ENCODE measurements at places on chromosomes 16 and 17.

DNA sequence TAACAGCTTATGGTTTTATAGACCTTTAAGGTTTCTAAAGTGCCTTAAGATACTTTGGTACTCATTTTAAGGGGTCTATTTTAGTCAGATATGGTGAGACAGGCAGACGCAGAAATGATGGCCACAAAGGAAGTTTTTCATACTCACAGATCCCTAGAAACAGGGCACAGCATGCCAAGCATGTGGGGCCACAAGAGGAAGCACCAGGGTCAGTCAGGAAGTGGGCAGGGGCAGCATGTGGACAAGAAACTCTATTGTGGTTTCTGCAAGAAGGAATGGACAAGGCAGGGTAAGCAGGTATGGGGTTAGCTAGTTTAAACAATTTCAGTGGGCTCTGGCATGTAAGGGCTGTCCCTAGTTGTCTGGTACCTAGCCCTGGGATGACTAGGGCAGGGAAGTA, 8.5 kb downstream of the EFCAB3 start:
- DNase-seq, result no peak

- DNase-seq, result no peak
Observed at GRCh38 chr17:2445638-2446037, 44.8 kb upstream of the MNT start.

- no peak for DNase-seq
Observed at GRCh38 chr16:29849505-29849904, 13.5 kb downstream of the CDIPT start.

- DNase-seq, result no peak
Observed at GRCh38 chr17:77645072-77646045, 313.1 kb upstream of the TNRC6C start.

- peak; percentile 90 for DNase-seq
Observed at GRCh38 chr17:42964161-42964932, at the start of gene AARSD1. TSS of gene AARSD1 (minus strand) at chr17:42964454. CDS start at chr17:42964440, 14 bp downstream.

DNA sequence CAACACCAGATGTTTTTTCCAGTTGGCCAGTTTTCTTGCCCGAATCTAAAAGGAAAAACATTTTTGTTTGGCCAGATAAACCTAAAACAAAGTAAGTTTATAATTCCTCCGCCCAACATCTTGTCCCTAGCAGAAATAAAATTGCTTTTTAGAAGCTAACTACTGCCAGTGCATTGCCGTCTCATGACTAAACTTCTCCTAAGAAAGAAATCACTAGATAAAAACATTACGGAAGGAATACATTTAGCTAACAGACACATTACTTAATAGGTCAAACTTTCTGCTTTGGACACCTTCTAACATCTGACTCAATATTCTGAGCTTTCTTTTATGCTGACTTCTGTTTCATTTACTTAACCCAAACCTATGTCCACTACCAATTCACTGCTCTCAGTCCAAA, 36.2 kb downstream of the FBXL20 start:
- DNase-seq, result no peak

DNA sequence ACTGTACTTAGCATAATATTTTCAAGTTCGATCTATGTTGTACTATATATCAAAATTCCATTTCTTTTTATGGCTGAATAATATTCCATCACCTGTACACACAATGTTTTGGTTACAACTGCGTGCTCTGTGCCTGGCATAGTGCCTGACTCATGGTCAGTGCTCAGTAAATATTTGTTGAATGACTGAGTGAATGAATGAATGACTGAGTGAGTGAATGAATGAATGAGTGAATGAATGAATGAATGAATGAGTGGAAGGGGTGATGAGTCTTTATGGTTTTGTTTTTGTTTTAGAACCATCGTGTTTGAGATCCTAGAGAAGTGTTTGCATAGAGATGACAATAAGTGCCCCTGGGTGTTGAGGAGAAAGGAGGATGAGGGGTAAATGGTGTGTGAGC, 155.3 kb downstream of the MRM1 start:
- no peak for DNase-seq

GRCh38 chr17:44247440-44247841, 20.5 kb downstream of the SLC4A1 start:
- DNase-seq, result no peak

GRCh38 chr17:51004249-51004648, 116.4 kb downstream of the SPAG9 start:
- no peak for DNase-seq

DNA sequence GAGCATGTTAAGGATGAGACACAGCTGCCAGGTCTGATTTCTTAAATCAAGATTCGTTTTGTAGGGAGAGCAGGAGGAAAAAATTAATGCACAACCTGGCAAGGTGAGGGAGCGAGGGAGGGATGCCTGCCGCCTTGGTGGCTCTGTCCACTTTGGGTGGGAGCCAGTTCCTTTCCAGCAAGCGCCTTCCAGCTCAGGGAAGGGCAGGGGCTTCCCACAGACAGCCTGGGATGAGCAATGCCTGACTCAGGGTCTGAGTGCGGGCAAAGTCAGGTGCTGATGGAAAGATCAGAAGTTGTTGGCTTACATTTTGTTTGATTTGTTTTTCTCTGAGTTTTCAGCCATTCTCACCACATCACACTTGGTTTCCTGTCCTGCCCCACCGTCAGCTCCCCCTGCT, 220.7 kb downstream of the ENGASE start:
- no peak for DNase-seq

GRCh38 chr17:64300699-64300965, 37.6 kb upstream of the TEX2 start:
- DNase-seq, result no peak

DNA sequence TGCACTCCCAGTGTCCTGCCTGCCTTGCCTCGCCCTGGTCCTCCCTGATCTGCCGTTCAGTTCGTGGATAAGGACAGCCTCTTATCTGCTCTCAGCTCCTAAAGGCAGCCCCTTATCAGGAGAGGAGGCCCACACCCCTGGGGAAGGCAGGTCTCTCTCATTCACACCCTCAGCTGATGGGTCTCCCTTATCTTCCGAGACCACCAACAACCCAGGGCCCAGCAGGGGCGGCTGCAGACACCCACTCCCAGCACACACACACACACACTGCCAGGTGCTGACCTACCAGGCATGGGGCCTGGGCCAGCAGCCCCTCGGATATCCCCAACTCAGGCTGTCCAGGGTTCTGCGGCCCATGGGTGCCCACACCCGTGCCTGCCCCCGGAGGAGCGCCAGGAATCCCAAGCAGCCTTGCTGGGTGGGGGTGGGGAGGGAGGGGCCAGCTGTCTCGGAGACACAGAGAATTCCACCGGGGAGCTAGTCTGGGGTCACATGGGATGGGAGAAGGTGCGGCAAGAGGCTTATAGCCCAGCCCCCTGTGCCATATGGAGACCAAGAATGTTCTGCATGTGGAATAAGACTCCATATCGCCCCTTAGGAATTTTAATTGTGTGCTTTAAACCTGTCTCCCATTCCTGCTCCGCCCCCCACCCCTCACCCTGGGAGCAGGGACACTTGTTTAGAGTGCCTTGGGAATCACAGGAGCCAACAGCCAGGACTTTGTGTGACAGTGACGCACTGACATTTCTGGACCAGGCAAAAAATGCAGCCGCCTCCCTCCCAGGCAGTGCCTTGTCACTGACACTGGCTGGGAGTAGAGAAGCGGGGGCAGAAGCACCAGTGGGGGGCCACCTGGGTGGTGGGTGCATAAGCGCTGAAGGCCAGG, 41.9 kb upstream of the EMP2 start:
- DNase-seq, result no peak

DNA sequence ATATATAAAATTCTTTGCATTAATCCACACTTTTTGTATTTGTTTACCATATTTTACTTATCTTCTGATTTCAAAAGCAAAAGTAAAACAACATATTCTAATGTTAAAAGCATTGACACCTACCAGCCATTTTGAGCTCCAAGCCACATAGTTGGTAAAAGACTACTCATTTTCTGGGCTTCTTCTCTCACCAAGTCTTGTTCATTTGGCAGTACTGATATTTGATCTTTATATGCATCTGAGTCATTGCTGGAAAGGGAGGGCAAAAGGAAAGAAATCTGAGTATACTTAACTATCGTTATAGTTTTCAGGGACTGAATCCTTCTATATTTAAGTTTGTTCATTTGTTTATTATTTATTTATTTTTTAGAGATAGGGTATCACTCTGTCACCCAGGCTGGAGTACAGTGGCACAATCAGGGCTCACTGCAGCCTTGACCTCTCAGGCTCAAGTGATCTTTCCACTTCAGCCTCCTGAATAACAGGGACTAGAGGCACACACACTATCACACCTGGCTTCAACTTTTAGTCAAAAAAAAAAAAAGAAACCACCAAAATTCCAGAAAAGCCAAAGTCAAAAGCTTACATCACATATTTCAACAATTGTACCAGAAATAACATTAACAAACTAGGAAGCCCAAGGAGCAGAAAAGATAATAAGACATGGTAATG, 121.0 kb upstream of the TOB1 start:
- peak; percentile 2 for DNase-seq

- DNase-seq, result peak; percentile 37
Observed at GRCh38 chr16:30351586-30352419, 3.3 kb downstream of the CD2BP2 start.

- DNase-seq, result no peak
Observed at GRCh38 chr17:50180620-50181019, 14.8 kb downstream of the SGCA start.

DNA sequence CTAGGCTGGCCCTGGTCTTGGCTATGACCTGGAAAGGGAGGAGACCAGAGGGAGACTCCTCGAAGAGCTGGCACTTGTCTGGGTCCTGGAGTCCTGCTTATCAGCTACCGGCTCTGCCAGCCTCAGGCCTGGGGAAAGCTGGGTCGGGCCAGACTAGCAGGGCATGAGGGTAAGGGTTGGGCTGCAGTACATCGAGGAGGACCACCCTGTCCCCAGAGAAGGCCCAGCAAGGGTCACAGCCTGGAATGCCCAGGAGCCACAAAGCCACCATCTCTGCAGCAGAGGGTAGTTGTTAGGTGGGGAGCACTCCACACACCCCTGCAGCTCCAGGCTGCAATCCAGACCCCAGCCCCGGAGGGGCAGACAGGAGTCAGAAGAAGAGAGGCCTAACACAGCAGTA, 54.0 kb downstream of the SLC6A2 start:
- DNase-seq, result no peak

- DNase-seq, result no peak
Observed at GRCh38 chr17:78278139-78278741, 46.8 kb downstream of the TMEM235 start.

- DNase-seq, result no peak
Observed at GRCh38 chr16:89358030-89359005, 132.0 kb downstream of the ANKRD11 start.

GRCh38 chr17:39653662-39654331, 11.4 kb upstream of the TCAP start:
- DNase-seq, result no peak

DNA sequence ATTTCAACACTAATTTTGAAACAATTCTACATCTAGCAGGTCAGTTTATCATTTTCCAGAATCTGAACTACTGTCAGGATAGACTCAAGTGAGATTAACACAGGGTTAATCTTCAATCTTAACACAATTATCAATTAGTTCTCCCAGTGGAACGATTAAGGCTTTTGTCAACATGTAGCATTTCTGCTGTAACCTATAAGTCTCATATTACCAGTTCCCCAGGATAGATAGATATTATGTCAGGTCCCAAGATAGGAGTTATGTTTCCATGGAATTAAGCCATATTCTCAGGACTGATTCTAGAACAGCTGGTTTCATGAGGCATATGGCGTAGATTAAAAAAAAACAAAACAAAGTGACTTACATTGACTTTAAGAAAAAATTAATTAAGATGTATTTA, 4.4 kb upstream of the FBF1 start:
- no peak for DNase-seq

- DNase-seq, result peak; percentile 71
Observed at GRCh38 chr17:65936013-65936412, 255.9 kb downstream of the CEP112 start.

DNA sequence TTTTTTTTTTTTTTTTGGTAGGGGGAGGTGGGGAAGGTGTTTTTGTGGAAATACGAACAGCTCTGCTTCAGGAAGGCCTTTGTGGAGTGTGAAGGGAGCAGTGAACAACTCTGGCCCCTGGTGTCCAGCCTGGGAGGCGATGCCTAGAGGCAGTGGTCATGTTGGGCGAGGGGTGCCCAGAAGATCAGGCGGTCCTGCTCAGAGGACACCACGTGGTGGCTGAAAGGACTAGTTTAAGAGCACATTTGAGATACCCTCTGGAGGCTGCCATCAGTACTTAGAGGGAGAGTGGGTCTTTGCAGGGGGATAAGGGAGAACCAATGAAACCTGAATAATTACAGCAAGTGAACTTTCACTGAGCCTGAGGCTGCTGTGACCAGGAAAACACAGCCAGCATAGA, 40.1 kb upstream of the RHOT1 start:
- no peak for DNase-seq

DNA sequence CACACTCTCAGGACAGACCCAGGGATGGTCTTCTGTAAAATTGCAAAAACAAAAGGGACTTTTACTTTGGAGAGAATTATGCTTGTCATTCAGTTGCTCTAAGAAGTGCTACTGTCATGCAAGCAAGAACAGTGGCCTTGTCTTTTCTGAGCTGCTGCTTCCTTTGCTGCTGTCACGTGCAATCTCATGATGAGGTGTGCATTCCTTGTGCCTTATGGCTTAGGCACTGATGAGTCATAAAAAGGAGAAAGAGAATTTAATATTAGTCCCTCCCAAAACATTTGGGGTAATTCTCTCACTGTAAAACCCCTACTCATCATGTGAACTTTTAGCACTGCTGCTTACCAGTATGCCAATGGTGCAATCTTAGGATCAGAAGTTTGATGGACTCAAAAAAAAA, 2051.3 kb downstream of the TP53TG3F start:
- DNase-seq, result no peak

DNA sequence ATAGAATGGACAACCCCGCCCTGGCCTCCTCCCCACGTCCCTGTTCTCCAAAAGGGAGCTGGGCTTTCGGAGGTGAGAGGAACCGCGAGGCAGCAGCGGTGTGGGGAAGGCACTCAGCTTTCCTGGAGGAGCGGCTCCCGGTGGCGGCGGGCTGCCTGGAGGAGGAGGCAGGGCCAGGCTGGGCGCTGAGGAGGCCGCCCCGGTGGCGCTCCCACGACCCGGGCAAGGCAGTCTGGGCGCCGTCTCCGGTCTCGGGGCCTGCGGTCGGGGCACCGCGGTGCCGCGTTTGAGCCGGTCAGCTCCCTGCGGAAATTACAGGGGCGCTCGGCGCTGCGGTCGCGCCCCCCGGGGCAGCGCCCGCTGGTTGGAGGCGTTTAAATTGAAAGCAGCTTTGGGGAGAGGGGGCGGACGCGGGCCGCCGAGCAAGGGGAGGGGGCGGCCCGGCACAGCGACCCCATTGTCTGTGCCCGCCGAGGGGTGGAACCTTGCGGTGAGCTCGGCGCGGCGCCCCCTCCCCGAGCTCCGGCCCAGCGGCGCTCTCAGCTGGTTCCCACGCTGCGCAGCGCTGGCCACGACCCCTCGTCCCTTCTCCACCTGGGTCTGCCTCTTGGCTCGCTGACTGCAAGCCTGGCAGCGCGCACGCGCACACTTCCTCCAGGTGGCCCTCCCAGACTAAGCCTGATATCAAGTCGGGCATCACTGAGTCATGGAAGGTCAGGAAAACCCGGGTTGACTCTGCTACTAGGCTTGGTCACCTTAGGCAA, 58.7 kb upstream of the DLX4 start:
- DNase-seq, result peak; percentile 80

GRCh38 chr16:85709766-85710585, 21.2 kb upstream of the GINS2 start:
- no peak for DNase-seq

- no peak for DNase-seq
Observed at GRCh38 chr16:17377360-17378324, 93.1 kb downstream of the XYLT1 start.

Data from mammary epithelial cell (primary cell).